ENCODE measurements at places on chromosomes 5 and 9. TPM values are rescaled to one million over a fixed set of nuclear protein-coding genes. Genes with fewer than 3 reads are reported as not detected.

SLC25A48 gene
- not detected for total RNA-seq

SCGB3A2 gene
- not detected for total RNA-seq

CDH6 gene
- 10.6 TPM for total RNA-seq

SKIC3 gene
- 113 TPM for total RNA-seq

ARSI gene
- total RNA-seq = 0.09 TPM

NPR3 gene
- total RNA-seq = 0.27 TPM

HDAC3 gene
- total RNA-seq = 52.0 TPM

ARID3C gene
- total RNA-seq = 0.09 TPM

SPTAN1 gene
- 484 TPM for total RNA-seq
